ENCODE measurements at places on chromosomes 5 and 9. TPM values are rescaled to one million over a fixed set of nuclear protein-coding genes. Genes with fewer than 3 reads are reported as not detected.

LHX6 gene
- 1.3 TPM for total RNA-seq

SV2C gene
- 0.02 TPM for total RNA-seq

PDLIM4 gene
- total RNA-seq = 0.47 TPM

TXNDC8 gene
- not detected for total RNA-seq

DMRT3 gene
- total RNA-seq = not detected

SLIT3 gene
- 17.4 TPM for total RNA-seq

ORM2 gene
- not detected for total RNA-seq

UBQLN1 gene
- 106 TPM for total RNA-seq

All from A549 treated with ZK216348 at 1 μM for 4 hours (cell line).